ENCODE measurements at places on chromosomes 13 and 19. TPM values are rescaled to one million over a fixed set of nuclear protein-coding genes. Genes with fewer than 3 reads are reported as not detected.

GRCh38 chr13:76610819-76611415 is 275.3 kb downstream of the KCTD12 start:
- no peak for DNase-seq

GRCh38 chr13:106277484-106278154 is 257.8 kb downstream of the EFNB2 start:
- no peak for DNase-seq

Gene ZNF613
- total RNA-seq, result 2.2 TPM

GRCh38 chr19:35642312-35642711 is 767 bp downstream of the ETV2 start:
- DNase-seq, result no peak

DNA sequence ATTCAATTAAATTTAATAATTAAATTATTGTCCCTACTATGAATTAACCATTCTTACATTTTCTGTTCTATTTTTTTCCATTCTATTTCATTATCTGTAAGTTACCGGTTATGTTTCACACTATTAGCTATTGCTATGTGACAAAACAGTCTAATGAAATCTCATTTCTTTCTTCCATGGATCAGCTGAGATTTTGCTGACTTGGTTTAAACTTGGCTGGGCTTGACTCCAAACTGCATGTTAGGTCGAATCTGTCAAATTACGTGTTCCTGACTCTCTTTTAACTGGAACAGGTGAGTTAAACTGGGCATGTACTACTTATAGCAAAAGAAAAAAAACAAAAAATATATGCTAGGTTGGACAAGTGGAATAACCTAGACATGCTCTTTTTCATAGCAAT is 1464.4 kb downstream of the OLFM4 start:
- DNase-seq, result no peak

- peak; percentile 81 for DNase-seq
These were observed 24.9 kb downstream of the SLC8A2 start for GRCh38 chr19:47446534-47447469.

DNA sequence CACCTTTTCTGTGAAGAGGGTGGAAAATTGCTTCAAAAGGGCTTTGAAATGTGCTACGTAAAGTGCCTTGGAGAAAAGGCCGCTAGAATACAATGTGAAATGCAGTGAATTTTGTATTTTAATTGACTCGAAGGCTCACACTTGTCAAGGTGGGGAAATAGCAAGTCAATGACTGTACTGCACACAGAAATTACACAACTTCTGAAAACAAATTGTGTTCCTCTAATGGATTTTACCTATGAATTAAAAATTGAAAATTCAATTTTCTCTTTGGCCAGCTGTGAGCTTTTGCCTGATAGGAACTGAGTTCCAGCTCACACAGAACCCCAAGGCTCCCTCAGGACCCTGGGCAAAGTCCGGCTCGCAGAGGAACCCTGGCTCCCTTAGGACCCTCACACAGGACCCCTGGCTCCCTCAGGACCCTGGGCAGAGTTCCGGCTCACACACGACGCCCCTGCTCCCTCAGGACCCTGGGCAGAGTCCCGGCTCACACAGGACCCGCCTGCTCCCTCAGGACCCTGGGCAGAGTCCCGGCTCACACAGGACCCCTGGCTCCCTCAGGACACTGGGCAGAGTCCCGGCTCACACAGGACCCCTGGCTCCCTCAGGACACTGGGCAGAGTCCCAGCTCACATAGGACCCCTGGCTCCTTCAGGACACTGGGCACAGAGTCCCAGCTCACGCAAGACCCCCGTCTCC is 324.9 kb downstream of the UQCRFS1 start:
- DNase-seq, result no peak

- DNase-seq, result peak; percentile 23
These were observed 223.7 kb downstream of the TBC1D4 start for GRCh38 chr13:75258159-75258782.

All from HCT116 (cell line).